Pons (tissue), 1 donor: ENCODE measurements at places on chromosomes 4 and X.

DNA sequence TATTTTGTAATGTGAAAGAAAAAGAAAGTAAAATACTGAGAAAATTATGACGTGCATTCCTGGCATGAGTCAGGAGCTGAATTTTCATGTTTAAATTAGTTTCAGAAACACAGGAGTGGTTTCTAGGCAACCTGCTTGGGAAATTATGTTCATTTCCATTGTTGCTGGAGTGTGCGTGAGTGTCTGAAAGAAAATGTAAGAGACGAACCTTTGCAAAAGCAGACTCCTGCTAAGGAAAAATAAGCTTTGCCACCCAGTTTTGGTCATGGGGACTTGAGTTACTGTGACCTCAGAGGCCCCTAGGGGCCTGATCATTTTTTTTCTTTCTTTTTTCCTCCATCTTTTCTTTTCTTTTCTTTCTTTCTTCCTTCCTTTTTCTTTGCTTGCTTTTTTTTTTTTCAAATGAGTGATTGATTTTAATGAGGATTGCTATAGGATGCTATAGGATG is 18.8 kb upstream of the CHRNA9 start:
- DNase-seq = no peak

DNA sequence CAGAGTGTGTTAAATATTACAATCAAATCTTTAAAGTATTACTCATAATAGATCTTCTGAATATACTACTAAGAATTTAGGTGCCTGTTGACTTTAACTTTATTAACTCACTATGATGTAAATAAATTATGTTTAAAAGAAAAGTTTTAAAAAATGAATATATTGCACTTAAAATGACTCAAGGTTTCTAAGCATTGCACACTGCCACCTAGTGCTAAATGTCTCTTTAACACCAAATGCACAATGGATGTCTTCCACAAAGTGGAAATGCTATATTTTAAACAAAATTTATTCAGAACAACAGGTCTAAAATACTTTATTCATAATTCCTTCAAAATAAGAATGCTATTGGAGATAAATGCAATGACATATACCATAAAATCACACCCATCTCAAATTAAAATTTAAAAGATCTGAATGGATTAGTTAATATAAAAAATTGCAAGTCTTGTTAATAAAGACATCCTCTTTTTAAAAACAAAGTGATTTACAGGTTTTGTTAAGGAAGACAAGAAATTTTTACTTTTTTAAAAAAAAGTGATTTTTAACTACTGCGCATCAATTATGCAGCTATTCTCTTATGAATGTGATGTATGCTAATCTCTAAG is 5.5 kb downstream of the INPP4B start:
- DNase-seq = peak; percentile 55

GRCh38 chr4:6264225-6264540 is 5.5 kb upstream of the WFS1 start:
- no peak for DNase-seq

DNA sequence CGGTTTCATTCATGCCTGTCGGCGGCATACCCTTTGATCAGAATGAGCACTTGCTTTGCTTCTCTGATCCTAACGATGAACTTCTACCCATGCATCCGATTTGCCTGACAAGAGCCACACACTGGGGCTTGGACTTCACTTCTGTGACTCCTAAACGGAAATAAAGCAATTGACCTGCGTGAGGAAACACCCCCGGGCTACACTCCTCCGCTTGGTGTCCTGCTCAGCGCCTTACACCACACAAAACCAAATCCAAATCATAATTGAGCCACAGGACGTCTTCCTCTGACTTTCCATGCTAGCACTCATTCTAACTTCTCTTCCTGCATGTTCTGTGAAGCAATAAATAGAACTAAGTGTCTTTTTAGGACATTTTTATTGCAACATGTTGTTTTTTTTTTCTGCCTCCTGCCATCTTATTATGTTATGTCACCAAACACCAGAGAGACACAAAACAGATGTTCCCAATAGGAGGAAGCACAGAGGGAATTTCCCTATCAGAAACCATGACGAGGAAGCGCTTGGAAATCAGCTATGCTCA is 110.8 kb upstream of the FAM9B start:
- DNase-seq = no peak

DNA sequence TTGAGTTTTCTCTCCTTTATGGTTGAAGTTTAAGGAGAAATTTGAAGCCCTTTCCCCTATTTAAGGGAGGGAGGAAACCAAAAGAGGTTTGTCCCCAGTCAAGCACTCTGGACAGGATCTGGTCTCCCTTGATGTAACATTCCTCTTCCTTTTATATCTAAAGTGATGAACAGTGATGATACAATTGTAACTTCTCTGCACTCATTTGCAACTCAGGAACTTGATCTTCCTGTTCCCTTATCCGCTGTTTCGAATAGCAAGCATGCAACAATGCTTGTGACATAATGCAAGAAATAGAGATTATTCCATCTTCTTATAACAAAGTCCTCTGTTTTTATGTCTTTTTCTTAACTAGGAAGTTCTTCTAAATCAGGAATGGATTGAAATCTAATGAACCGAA is 18.3 kb downstream of the ALPK1 start:
- peak; percentile 41 for DNase-seq

DNA sequence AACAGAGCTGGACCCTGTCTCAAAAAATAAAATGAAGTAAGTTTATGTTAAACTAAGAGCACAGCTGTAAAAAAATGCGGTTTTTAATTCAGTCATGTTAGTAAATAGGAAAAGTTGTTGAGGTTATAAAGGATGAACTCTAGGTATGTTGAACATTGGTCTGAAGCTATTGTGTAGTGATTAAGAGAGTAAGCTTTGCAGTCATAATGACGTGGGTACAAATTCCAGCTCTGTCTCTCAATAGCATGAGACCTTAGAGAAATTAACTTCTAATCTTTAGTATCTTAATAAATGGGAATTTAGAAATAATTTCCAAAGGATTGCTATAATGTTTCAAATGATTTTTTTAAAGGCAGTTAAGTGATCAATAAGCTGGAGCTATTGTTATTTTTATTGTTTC is 2.9 kb upstream of the YTHDC1 start:
- no peak for DNase-seq

DNA sequence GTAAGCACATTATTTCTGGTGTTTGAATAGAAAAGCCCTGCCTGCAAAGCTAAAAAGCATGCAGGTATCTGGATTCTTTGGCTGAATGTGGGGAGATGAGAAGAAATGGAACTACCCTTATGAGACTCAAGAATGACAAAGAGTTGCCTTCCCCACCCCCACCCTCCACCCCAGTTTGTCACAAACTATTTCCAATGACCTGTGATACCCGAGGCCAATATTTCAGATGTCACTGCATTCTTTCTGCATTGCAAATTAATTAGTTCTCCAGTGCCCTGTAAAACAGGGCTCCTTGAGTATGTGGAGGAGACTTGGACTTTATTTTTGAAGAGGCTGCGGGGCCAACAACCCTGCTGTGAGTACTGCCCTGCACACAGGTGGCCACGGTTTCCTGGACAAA is 116.4 kb downstream of the ZNF827 start:
- DNase-seq = no peak

GRCh38 chr4:81471588-81472280 is at the start of gene RASGEF1B:
RASGEF1B (minus strand) TSS chr4:81471907; CDS start chr4:81459508, 12,399 bp downstream.
- peak; percentile 93 for DNase-seq

GRCh38 chr4:38805530-38806145 is 1.0 kb upstream of the TLR1 start:
- peak; percentile 68 for DNase-seq

GRCh38 chrX:30659421-30659820 is 6.2 kb downstream of the GK start:
- no peak for DNase-seq

DNA sequence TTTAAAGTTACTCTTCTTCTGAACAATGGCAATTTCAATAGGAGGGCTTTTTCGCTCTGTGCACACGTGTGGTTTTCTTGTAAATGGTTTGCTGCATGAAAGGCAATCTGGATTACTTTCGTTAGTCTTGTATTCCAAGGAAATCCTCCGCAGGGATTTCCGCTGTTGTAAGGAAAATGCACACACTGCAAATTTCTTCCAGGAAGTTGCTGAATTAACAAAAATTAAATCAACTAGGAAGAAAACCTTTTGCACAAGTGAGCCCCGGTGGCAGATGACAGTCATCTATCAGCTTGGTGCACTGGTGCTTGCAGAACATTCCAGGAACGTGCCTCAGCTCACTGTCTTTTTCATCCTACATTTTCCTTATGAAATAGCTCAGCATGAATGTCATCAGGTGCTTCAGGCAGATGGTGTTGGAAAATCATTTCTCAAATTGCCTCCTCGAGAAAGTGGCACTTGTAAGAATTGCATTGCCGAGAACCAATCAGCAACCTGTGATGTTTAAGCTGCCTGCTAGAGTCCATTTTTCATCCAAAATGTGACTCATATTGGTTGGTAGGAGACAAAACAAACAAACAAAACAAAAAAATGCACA is 272.4 kb upstream of the VCX start:
- DNase-seq = no peak

DNA sequence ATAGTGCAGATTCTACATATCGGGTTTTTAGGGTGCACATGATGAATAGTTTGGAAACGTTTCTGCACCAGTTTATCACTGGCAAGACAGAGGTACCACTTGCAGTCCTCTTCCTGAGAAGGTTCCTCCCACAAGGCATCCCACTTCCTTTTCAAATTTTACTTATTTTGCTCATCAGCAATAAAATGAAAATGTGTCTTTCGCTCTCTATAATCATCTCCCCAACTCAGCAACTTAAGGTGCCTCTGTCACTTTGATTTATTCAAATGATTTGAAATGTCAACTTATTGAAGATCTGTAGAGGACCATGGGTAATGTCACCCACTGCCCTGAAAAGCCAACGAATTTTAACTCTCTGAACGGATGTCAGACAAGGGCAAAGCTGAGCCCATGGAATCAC is 53.2 kb downstream of the VGLL1 start:
- DNase-seq = no peak

- DNase-seq = no peak
Measured at GRCh38 chrX:131728295-131729145, 184.6 kb downstream of the OR13H1 start.

GRCh38 chr4:120819805-120820437 is 102.6 kb downstream of the PRDM5 start:
- DNase-seq = no peak

GRCh38 chr4:122997463-122998101 is 75.2 kb upstream of the NUDT6 start:
- no peak for DNase-seq

DNA sequence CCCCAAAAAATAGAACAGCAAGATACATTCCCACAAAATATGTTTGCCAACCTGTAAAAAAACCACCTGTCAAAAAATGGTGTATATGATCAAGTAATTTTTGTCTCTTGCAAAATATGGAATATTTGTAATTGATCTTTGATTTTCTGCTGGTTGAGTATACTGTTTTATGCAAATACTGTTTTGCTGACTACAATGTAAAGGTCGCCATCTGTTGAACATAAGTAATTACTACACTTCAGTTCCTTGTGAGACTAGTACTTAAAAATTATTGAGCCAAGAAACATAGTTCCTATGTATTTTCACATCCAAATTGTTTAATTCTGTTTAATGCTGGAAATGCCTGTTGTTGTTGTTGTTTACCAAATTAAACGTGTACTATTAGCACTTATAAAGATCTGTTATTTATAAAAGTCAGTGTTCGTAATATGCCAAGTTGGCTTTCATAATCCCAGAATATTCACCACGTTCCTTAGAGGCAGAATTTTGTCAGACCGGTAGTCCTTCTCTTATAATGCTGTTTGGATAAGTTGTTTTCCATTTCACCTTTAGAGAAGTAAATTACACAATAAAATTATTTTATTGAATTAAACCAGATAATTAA is 144.2 kb downstream of the PDLIM5 start:
- peak; percentile 69 for DNase-seq

DNA sequence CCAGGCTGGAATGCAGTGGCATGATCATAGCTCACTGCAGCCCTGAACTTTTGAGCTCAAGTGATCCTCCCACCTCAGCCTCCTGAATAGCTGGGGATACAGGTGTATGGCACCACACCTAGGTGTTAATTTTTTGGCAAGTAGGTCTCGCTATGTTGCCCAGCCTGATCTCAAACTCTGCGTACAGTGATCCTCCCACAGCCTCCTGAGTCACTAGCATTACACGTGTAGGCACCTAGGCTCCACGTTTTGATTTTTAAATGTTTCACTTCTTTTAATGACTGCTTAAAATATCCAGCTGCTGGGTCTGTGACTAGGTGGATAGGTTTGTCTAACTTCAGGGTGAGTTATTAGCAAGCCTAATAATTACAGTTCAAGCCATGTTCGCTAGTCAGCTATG is 44.5 kb downstream of the GATB start:
- DNase-seq = no peak

- DNase-seq = no peak
Measured at GRCh38 chr4:39497909-39498726, 29.1 kb downstream of the UGDH start.

- no peak for DNase-seq
Measured at GRCh38 chr4:67674098-67674497, 26.9 kb downstream of the UBA6 start.

- no peak for DNase-seq
Measured at GRCh38 chr4:118357601-118358000, 4.8 kb upstream of the PRSS12 start.

DNA sequence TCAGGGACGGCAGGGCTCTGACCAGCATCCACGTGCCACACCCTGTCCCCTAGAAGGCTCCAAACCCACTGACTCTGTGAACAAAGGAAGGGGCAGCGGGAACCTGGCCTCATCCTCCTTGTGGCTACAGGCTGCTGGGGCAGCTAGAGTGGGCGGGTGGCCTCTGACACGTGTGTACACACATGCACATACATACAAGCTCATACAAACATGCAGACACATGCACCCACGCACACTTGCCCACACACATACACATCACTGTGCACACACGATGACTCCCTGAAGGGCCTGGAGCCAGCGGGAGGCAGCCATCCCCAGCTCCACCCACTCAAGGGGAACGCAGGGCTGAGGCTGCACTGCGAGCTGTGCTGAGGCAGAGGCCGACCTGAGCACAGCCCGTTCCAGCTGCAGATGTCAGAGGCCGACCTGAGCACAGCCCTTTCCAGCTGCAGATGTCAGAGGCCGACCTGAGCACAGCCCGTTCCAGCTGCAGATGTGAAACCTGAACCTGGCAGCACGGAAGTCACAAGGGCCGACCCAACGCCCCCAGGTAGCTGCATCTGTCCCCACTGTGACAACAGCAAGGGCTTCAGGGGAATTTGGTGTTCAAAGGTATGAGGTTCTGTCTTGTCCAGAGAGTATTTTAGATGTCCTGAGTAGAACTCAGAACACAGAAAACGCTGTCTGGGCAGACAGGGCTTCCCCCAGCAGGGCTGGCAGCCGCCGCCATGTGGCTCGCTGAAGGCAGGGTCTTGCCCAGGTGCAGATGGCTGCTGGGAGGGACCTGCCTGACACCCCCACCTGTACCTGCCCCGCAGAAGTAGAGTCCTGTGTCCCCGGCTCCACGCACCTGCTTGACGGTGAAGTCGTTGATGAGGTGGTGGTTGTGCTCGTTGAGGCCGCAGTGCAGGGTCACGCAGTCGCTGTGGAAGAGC is 33.5 kb downstream of the CTBP1 start:
- no peak for DNase-seq

- no peak for DNase-seq
Measured at GRCh38 chrX:47232803-47233332, at the start of gene USP11. USP11 (plus strand) TSS chrX:47233009; CDS start chrX:47233044, 35 bp downstream.

GRCh38 chr4:1113311-1114009 is at the start of gene RNF212:
RNF212 (minus strand) TSS chr4:1113564; CDS start chr4:1113464, 100 bp downstream.
- DNase-seq = no peak
